ENCODE measurements at places on chromosomes 5 and 9.

DNA sequence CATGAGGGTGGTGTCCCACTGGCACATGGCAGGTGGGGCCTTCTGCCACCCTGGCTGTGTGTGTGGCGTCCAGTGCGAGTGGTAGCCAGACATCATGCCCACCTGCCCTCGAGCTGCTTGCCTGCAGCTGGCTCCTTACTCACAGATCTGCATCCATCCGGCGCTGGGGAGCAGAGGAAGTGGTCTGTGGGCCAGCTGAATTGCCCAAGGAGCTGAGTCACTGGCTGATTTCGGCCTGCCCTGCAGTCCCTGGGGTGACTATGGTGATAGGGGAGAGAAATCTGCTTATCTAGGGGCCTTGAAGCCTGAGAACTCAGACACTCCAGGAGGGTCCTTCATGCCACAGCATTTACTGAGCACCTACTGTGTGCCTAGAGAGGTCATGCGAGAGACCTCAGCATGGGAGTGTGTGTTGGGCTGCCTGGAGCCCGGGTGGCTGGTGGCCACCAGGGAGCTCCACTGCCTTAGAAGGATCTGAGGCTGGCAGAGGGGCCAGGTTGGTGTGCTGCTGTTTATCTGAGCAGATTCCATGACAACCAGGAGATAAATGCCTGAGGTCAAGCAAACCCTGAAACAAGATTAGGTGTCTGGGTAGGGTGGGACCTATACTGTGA lies 57.1 kb downstream of the SLC22A5 start:
- peak; percentile 85 for DNase-seq

GRCh38 chr9:123757547-123757946 lies 172.4 kb downstream of the DENND1A start:
- DNase-seq, result no peak

DNA sequence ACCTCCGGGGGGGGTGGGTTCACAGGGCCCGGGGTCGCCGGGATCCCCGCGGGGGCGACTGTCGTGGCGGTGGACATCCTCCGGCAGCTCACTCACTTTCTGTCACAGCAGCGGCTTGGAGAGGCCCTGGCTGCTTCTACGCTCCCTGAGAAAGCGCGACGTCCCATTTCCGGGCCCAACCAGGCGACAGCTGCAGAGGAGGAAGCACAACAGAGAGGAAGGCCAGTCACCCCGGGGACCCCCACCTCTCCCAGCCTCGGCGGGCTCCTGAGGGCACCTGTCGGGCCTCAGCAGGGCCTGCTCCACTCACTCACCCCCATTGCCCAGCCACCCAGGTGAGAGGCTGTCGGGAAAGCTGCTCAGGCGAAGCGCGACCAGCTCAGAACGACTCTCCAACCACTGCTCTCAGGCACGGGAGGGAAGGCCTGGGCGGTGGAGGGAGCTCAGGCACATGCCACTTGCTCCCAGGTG lies 14.4 kb downstream of the BRD3 start:
- no peak for DNase-seq

DNA sequence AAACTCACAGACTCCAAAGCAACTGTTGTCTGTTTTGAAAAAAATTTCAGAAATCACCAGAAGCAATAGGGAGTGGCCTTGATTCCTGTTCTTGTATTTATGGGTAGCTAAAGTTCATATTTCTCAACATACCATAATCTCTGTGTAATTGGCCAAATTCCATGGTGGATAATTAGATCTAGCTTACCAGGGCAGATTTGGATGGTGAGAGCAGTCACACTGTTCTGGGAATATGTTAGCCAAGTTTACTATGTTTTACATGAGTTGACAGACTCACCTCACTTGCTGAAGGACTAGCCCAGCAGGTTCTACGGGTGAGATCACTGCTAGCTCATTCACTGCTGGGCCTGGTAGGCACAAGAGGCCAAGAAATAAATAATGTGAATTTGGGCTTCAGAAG lies 32.7 kb upstream of the CDKN2B start:
- DNase-seq, result no peak

GRCh38 chr5:9947225-9947714 lies 302.4 kb downstream of the ATPSCKMT start:
- no peak for DNase-seq

DNA sequence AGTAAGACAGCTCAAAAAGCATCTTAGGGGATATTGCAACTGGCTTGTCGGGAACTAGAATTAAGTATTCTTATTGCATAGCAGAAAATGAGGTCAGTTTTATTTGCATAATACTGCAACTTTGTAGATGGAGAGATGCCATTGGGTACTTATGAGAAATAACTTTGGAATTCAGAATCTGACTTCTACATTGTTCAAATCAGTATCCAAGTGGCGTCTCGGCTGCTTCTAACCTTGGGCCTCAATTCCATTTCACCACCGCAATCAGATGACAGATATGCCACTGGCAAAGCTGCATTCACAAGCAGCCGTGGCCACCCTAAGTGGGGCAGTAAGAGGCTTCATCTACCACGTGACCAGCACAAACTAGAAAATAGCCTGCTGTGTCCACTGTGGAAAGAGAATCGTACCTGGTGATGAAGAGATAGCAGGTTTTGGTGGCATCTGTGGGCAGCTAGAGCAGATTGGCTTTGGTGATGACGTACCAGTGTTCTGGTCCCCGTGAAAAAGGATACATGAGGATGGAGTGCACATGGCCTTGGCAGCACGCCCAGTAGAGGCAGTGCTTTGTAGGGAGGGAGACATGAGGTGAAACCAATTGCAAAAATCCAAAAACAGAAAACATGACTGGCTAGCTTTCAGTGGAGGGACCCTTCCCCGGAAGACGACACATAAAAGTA lies 116.6 kb downstream of the KLHL3 start:
- DNase-seq, result no peak

DNA sequence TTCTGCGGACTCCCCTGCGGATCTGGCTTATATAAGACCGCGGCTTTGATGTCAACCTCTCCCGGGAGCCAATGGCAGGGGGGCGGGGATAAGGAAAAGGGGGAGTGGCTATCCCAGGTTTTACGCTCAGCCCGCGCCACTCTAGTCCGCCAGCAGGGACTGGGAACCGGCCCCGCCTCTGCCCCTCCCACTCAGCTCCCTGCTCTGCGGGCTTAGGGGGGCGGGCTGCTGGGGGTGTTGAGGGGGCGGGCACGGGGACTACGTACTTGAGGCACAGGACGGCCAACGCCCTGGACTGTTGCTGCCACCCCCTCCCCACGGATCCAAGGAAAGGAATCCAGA lies at the start of gene HAND1:
HAND1 (minus strand) TSS at position 4 of the 342 bp plus-strand sequence. CDS start 219 bp downstream, outside the sequence.
- peak; percentile 98 for DNase-seq

DNA sequence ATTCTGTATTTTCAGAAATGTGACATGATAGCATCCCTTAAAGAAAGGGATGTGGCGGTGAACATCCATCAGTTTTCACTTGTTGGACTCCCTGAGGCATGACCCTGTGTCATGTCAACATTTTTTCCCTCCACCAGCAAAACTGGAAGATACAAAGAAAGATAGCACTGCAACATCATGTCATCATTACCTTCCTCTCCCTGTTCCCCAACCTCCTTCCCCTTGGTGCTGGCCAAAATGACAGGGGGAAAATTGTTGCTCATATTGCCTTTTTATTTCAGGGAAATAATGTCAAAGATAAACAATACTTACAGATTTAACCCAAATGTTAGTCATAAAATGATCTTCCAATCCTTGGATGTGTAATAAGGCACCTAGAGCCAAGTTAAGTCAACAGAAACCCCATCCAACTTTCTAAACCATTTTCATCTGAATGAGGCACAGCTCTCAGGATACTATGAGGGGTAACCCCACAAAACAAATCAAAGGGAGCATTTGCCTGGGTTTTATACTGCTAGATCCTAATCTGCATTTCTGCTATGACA lies 644.3 kb downstream of the ACTL7B start:
- DNase-seq, result no peak

GRCh38 chr9:91948597-91949391 lies 1.2 kb downstream of the ROR2 start:
- DNase-seq, result peak; percentile 87

GRCh38 chr5:8864053-8864452 lies 681.8 kb downstream of the SEMA5A start:
- DNase-seq, result peak; percentile 36

GRCh38 chr5:116507051-116507537 lies 67.5 kb downstream of the SEMA6A start:
- DNase-seq, result no peak

GRCh38 chr5:160458806-160459800 lies 37.4 kb downstream of the PTTG1 start:
- no peak for DNase-seq

DNA sequence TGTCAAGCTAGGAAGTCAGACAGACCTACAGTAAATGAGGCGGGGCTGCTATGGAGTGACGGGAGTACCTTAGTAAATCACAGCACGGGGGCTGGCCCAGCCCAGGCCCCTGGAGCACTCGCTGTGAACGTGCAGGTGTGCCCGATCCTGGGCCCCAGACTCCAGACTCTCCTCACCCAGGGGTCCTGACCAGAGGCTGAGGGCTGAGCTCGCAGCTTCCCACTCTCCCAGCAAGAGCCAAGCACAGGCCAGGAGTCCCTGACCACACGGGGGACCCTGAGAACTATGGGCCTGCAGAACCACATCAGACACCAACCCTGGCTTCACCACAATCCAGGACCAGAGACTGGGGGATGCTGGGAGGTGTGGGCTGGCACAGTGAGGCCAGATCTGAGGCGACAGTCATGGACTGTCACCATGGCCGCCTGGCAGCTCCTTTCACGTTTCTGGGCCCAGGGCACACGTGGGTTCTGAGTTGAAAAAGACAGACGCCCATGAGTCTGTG lies 73.4 kb downstream of the ADAMTS2 start:
- no peak for DNase-seq

- DNase-seq, result peak; percentile 52
Measured at GRCh38 chr5:1516615-1517601, 6.9 kb downstream of the LPCAT1 start.

DNA sequence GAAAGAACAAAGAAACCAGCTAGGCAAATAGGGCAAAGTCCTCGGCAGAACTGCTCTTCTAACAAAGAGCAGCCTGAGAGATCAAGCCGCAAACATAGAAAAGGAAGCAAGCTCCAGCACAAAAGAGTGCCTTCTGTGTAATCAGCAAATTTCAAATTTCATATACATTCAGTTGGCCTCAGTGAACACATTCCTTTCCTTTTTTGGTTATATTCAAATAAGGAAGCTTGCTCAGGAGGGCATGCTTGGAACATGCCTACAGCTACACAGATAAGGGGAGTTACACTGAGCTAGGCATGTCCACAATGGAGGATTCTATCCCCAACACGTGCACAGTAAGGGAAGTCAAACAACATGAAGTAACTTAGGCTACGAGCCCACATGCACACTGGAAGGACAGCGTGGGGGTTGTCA lies 23.4 kb downstream of the IL33 start:
- no peak for DNase-seq

DNA sequence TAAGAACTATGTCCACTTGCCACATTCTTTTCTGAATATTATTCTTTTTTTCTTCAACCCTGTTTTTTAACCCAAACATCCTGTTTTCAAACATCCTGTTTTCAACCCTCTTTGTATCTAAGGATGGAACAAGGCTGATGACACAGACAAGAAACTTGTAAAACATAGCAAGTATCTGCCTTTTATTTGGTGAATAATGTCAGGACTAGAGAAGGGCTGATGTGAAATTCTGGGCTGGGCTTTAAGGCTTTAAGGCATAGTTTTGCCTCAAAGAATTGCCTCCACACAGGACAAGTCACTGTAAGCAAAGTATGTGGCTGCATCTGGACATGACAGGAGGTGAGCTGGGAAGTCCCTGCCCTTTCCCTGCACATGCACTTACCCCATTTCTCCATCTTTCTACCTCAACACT lies 42.5 kb upstream of the RIC1 start:
- DNase-seq, result no peak

All from H7 (cell line).